T-helper 1 cell (primary cell): ENCODE measurements at places on chromosomes 4 and X.

GRCh38 chrX:47221756-47222155, 3.3 kb downstream of the CDK16 start:
- no peak for DNase-seq

- DNase-seq = no peak
Measured at GRCh38 chr4:187184508-187184907, 460.9 kb upstream of the FAT1 start.

DNA sequence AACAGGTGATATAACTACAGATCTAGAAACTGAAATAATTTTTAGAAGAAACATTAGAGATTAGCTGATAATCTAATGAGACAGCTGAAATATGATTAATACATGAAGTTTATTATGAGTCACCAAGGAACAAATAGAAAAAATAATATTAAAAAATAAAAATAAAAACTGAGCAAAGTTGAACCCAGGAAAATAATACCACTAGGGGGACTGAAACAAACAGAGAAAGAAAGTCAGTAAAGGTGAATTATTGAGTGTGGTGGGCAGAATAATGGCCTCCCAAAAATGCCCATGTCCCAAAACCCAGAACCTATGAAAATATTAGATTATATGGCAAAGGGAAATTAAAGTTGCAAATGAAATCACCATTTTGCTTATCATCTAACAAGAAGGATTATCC, 820.7 kb upstream of the INTU start:
- no peak for DNase-seq

DNA sequence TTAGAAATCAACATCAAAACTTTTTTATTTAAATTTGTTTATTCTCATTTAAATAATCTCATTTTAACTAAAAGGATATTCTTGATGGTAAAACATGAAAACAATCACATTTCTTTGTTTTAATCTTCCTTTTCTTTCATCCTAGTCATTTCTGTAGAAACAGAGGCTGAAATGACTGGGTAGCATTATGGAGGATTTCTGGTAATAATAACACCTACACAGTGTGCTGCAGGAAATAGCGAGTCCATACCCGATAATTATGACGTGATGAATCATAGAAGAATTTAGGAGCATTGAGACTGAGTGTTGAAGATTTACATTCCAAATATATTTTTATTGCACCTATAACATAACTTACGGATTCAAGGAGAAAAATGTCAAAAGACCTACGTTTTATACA, 31.4 kb upstream of the BBS12 start:
- DNase-seq = no peak

DNA sequence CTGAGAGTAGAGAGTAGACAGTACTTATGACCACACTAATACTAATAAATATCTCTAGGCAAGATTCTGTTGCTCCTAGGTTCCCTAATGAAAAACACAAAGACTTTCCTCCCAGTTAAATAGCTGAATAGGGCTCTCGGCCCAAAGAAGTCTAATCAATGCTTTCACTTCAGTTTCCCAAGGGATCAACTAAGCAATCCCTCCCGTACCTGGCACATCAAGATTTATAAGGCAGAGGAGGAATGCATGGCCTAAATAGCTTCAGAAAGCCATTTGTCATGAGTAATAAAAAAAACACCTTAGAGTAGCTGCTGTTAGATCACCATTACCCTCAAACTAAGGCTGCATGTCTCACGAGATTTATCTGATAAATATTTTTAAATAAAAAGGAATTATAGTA, 56.8 kb upstream of the EXOC1L start:
- DNase-seq = no peak

- no peak for DNase-seq
Measured at GRCh38 chr4:114323841-114324240, 274.8 kb upstream of the UGT8 start.

- DNase-seq = no peak
Measured at GRCh38 chrX:8364369-8365141, 100.1 kb upstream of the VCX3B start.

DNA sequence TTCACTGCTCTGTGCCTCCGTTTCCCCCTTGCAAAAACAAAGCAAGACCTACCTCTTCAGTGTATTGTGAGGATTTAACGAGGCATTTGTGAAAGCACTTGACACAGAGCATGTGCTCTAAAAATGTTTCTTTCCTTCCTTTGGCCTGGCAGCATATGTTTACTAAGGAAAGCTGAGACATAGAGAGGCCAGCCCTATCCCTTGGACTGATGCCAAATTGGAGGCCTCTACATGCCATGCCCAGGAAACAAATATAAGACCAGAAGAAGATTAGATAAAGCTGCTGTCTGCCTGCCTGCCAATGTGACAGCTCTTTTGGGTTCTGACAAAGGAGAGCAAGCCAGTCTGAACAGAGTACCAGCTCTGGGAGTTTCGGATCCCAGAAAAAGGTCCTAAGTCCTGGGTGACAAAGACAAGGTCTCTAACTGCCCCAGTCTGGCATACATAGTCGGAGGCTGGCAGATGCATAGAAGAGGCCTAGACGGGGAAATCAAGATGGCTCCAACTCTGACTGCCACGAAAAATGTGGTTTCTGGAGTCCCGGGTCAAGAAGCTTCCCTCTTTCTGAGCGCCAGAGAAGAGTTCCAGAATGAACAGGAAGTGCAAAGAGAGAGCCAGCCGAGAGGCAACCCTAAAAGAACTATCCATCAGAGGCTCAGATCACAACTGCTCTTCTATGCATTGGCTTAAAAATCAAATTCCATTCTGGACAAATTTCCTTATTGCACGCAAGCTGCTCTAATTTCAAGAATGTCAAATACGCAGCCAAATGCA, 25.8 kb downstream of the OTUD6A start:
- DNase-seq = no peak

- DNase-seq = no peak
Measured at GRCh38 chrX:71846429-71846828, 64.2 kb upstream of the NHSL2 start.

DNA sequence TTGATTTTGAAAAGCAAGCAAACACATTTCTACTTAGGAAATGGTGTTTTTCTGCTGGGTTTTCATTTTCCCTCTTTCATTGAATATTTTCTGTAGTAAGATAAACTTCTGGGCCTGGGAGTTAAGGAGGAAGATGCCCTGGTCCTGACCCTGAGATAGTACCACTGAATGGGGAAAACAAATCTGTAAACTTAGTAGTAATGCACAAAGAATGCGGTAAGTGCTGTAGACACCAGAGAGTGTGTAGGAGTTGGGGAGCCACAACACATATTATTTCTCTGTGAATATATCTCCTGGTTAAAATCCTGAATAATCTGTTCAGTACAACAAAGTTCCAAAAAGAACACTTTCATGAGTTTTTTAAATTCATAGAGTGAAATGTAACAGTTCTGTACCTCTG, 178.3 kb downstream of the MAPK10 start:
- no peak for DNase-seq

DNA sequence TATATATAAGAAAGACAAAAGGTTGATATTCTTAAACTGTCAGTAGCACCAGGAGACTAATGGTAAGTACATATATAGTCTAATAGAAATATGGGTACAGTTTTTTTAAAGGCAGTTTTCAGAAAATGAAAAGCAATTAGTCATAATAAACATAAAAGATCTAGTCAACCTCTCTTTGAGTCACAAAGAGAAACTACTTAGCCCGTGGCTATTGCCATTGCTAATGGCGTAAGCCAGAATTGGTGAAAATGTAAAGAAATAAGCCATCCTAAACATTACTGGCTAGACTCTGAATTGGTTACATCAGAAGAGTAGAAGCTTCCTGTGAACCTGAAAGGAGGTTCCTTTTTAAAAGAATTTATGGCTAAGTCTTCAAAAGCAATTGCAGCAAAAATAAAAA, 668.7 kb upstream of the CPEB2 start:
- no peak for DNase-seq

DNA sequence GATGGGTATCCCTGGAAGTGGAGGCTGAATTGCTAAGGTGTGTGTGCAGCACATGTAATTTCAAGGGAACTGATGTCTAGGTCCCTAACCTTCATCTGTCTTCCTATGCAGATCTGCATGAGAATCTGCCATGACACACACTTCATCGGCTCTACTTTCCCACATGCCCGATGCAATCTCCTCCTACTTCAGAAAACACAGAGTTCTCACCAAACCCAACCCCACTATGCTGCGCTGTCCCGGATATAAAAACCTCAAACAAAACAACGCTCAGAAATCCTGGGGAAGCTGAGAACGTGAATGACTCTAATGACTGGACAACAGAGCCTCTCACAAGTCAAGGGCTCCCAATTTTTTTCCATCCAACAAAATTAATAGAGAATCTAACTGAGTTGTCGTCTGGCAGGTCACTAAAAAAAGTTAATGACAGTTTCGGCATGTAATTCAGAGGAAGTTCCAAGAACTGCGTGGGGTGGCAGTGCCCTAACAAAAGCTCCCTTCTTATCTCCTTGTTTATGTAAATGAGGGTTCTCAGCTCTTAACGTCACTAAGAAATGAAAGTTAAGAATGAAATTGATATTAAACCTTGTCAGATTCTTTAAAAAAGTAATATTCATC, 39.0 kb downstream of the STX18 start:
- DNase-seq = no peak
